ENCODE measurements at places on chromosomes 3 and 15.

- no peak for DNase-seq
Measured at GRCh38 chr3:74214286-74214685, 400.2 kb downstream of the CNTN3 start.

- no peak for DNase-seq
Measured at GRCh38 chr3:25021816-25022215, 406.2 kb upstream of the RARB start.

DNA sequence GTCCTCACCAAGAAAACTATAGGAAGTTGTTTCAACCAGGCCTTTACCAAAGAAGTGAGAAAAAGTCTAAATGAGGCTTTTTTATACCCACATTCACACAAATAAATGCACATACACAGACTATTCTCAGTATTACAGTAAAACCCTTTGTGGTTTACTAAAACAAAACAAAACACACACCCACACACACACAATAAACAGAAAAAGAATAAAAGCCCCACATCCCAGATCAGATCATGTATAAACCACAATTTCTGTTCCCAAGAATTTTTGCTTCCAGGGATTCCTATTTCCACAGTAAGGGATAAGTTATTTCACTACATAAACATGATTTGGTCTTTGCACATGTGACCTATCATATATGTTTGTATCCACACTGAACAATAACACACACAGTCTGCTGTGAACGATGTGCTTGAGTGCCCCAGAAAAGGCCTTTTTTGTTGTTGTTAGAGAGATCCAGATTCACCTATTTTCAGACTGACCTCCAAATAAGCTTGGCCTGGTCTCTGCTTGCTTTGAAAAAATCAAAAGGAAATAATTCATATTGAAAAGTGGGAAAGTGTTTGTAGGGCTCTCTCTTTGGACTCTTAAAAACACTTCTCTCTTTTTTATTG lies 283.4 kb upstream of the ATP11B start:
- DNase-seq = no peak

- DNase-seq = peak; percentile 64
Measured at GRCh38 chr15:91268510-91268909, 168.5 kb downstream of the SV2B start.

DNA sequence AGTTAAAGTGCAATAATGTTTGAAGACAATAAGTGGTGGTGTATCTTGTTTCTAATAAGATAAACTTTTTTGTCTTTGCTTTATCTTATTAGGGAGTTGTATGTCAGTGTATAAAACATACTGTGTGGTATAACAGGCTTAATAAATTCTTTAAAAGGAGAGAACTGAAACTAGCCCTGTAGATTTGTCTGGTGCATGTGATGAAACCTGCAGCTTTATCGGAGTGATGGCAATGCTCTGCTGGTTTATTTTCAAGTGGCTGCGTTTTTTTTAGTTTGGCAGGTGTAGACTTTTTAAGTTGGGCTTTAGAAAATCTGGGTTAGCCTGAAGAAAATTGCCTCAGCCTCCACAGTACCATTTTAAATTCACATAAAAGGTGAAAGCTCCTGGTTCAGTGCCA lies 2.7 kb downstream of the RPL15 start:
- no peak for DNase-seq

DNA sequence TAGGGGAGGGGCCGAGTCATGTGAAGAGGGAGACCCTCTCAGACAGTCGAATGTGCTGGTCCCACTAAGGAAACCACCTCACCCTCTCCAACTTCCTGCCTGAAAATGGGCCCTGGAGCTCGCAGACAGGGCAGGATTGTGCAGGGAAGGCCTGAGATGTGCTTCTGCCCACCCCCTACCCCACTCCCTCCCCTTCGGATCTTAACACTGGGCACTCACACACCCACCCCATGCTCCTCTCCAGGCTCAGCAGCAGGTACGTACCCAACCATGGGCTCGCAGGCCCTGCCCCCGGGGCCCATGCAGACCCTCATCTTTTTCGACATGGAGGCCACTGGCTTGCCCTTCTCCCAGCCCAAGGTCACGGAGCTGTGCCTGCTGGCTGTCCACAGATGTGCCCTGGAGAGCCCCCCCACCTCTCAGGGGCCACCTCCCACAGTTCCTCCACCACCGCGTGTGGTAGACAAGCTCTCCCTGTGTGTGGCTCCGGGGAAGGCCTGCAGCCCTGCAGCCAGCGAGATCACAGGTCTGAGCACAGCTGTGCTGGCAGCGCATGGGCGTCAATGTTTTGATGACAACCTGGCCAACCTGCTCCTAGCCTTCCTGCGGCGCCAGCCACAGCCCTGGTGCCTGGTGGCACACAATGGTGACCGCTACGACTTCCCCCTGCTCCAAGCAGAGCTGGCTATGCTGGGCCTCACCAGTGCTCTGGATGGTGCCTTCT lies 20.0 kb downstream of the ATRIP start:
- DNase-seq = peak; percentile 35

GRCh38 chr3:39754549-39754948 lies 54.9 kb upstream of the MYRIP start:
- no peak for DNase-seq

DNA sequence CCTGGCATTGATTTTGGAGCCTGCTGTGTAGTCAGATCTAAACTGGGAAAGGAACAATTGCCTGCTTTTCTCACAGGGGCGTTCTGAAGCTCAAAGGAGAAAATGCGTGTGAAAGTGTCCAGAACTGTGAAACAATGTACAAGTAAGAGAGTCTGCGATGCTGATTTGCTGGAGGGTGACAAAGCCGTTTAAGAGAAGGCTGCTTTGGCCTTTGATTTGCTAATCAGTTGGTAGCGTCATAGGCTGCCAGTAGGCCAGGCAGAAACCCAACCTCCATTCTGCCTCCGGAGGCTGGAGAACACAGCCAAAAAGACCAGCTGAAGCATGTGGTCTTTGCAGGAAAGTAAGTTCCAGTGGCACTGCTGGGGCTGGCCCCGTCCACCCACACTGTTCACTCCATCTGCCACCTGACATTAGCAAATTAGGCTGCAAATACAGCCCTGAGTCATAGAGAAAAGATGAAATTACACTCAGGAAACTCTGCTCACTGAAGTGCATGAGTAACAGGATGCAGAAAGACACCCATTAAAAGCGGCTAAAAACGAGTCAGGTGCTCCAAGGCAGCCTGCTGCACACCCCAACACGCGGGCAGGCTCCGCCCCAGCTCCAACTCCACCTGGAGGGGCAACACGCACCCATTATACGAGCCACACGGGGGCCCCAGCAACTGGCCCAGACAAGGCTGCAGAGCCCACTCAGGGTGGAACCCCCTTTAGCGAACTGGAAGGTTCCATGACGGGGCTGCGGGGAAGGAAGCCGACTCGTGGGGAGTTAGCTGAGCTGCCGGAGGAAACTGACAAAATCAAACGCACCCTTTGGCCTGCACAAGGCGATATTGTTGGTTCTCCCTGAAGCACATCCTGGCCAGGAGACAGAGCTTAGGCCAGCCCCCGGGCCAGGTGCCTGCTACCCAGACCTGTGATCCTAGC lies 31.6 kb downstream of the ZDHHC19 start:
- DNase-seq = peak; percentile 74

DNA sequence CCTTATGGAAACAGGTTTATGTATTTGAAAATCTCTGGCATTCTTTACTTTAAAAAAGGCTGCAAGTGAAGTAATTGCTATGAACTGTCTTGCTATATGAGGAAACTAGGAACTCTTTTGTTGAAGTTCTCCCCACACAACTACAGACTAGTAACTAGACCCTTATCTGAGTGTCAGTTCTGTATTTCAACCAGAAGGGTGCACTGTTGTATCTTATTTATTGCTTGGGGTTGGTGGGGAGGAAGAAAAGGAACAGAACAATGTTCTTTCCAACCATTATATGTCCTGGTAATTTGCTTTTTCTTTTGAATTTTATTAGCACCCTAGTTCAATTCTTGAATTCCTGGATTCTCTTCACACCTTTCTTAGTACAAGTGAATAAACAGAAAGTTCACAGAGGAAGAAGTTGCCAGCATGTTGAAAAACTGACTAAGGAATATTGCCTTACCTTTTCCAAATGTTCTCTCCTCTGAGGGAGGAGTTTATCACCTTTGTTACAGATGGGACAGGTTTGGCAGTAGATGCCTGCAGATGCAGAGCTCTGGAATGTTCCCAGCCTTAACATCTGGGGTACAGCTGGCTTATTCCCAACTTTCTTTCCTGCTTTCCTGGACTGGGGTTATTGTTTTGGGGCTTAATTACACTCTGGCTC lies 162.4 kb upstream of the CFAP20DC start:
- no peak for DNase-seq

DNA sequence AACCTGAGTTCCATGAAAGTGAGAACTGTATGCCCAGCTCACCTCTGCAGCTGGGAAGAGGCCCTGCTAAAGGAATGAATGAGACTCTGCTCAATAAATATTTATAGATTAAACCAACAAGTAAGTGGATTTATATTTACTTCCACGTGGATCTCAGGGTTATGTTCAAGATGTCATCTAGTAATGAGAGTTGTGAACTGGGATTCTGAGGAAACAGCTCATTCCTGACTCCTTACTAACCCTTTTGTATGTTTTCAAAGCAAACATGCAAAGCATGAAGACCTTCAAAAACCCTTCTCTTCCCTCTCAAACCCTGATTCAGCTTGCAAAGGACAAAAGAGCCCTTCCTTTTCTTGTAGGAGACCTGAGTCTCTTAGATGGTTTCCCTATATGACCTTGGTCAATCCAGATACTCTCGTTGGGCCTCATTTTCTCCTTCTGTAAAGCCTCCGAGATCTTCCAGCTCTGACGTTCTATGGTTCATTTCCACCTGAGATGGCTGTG lies 53.4 kb downstream of the LSM3 start:
- no peak for DNase-seq

DNA sequence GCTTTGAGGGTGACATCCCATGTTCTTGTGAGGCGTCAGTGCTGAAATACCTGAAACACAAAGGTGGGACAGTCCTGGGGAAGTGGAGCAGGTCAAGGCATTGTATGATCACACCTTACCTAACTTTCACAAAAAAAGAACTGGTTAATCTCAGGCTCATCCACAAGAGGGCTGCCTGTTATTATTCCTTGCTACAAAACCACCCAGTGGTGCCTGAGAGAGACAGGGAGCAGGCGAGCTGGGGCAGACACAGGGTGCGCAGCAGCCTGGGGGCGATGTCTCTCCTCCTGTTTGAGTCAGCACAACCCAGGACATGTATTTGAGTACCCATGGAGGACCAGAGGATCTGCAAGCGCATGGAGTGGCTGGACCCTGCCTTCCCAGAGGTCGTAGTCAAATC lies 316.8 kb upstream of the ATP10A start:
- peak; percentile 91 for DNase-seq

DNA sequence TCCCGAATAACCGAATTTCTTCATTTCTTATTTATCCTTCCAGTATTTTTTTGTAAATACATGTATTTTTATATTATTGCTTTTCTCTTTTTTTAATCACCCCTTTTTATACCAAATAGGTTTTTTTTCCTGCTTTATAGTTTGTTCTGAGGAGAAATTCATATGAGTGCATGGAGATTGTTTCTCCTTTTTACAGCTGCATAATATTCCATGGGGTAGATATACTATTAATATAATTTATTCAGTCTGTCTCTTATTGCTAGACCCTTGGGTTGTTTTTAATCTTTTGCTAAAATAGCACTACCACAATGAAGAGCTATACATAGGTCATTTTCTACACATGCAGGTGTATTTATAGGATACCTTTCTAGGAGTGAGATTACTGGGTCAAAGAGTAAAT lies 3.5 kb upstream of the TMEM87A start:
- no peak for DNase-seq

- no peak for DNase-seq
Measured at GRCh38 chr15:39924437-39924836, 4.4 kb upstream of the GPR176 start.

DNA sequence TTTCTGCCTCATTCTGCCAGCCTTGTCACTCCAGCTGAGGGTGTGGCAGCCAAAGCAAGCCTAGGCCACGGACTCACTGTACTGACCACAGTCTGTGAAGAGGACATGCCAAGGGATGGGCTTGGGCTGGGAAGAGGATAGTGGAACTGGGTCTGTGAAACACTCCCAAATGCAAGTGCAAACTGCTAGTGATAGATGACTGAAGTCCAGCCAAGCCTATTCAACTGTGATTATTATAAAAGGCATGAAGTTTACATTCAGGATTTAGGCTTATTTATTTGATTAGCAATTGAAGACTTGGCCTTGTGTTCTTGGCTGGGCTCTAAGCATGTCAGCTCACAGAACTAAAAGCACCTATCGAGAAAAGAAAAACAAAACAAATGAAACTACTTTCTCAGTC lies 84.9 kb upstream of the UBE2E1 start:
- no peak for DNase-seq

DNA sequence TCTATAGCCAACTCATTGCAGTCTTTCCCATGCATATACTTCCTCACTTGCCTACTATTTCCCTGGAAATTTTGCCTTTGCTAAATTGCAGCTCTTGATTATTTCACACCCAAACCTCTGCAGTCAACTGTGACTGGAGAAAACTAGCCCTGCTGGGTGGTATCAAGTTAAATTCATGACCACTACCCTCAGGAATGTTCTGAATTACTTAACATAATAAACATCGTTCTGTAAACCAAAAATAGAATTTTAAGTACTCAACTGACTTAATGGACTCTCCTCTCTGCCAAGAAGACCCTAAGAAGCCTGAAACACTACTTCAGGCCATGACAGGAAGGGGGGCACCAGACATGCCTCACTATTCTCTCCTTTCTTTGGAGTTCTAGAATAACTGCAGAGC lies 1278.0 kb upstream of the GBE1 start:
- no peak for DNase-seq

GRCh38 chr3:184581331-184581855 lies 19.8 kb downstream of the EPHB3 start:
- DNase-seq = no peak

Measured in H9 (cell line).